Nephron progenitor cell (in vitro differentiated cells): ENCODE measurements at places on chromosomes 7 and 10.

DNA sequence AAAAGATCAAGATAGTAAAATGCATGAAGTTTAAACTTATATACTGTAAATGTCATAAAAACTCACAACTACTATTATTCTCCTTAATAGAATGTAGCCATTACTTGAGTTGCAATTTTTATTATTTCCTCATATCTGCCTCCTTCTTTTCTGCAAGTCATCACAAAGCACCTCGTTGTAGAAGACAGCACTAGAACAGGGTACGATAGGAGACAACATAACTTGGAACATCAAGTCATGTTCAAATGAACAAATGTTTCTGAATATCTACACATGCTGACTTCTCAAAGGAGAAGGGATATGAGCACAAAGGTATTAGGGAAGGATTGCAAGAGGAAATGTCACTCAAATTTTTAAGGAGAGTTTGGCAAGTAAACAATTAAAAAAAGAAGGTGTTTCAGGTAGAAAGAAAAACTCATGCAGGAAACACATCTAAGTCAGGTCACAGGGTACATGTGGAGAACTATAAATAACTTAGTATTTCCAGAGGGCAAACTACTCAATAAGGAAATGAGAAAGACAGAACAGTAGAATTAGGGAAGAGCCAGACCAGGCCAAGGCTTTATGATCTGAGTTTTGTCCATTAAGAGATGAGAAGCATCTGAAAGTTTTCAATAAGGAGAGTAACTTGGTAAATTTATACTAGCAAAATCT lies 186.7 kb downstream of the CRPPA start:
- DNase-seq: no peak

GRCh38 chr7:128755819-128756476 lies 16.8 kb downstream of the CALU start:
- no peak for DNase-seq

DNA sequence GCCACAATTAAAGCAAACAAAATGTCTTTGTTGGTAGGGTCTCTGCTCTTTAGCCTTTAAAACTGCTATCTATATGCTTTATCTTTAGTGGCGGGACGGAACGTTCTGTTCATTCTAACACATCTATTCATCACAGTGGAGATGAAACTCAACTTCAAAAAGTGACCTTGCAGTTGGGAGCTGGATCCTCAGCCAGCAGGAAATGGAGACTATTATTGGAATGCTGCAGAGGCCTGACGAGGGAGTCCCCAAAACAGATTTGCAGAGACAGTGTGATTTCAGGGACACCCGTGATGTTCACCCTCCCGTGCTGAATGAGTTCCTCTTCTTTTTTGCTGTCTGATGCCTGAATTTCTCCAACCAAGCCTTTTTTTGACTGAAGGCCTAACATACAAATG lies 306.0 kb upstream of the SHH start:
- no peak for DNase-seq

GRCh38 chr7:152355474-152356057 lies 80.2 kb downstream of the KMT2C start:
- DNase-seq: no peak

- no peak for DNase-seq
Measured at GRCh38 chr10:5683065-5683464, 1.6 kb upstream of the TASOR2 start.

DNA sequence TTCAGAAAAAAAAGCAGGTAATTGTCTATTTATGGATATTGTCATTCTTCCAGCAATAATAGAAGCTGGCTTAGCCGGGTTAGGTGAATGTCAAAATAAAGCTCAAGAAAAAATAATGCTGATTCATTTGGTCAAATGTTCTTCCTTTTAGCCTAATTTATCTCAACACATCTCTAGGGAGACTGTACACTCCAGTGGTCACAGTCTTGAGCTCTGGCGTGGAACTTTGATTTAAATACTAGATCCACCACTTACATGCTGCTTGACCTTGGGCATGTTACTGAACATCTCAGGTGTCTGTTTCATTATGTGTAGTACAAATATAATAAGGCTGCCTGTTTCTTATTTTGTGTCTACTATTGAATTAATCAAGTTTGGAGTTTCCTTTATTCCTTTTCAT lies 22.0 kb downstream of the PRTFDC1 start:
- DNase-seq: no peak

- peak; percentile 8 for DNase-seq
Measured at GRCh38 chr10:71075086-71075758, 137.1 kb upstream of the UNC5B start.

DNA sequence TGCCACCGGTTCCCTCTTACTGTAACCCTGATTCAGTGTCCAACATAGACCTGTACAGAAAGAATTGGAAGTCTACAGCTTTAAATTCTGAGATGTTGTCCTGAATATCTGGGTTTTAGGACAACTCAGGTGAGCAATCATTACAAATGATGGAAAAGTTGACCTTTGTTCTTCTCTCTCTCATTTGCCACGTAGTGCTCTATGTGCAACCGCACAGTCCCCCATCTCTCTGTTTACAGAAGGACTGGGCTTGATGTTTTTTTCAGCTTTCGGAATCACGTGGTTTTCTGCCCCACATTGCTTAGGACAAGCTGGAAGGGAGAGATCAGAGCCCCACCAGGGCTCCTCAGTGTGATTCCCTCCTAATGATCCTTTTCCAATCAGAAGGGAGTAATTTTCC lies 22.2 kb downstream of the NEUROD6 start:
- DNase-seq: no peak

- DNase-seq: peak; percentile 35
Measured at GRCh38 chr10:132447446-132448247, 50.6 kb downstream of the PWWP2B start.

- DNase-seq: no peak
Measured at GRCh38 chr10:114962441-114962840, 24.4 kb downstream of the TRUB1 start.

GRCh38 chr10:77560471-77560870 lies 77.1 kb downstream of the KCNMA1 start:
- DNase-seq: no peak

- DNase-seq: no peak
Measured at GRCh38 chr10:79406683-79407422, 38.6 kb downstream of the ZCCHC24 start.

- DNase-seq: no peak
Measured at GRCh38 chr7:78703391-78703790, 750.1 kb downstream of the MAGI2 start.

DNA sequence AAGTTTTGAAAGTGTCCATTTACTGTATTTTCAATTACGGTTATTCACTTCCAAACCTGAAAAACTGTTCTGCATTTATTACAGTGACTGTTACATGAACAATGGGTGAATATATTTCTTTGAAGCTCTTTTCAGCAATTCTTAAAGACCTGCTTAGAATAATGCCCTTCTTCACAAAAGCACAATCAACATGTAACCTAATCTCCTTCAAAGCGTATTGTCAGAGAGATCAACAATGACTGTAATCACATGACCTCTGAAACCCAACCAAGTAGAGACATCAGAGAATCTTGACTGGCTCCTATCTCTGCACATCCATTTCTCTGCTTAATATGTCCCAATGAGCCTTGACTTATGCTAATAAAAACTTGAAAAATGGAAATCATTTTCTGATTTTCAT lies 126.7 kb downstream of the NRCAM start:
- DNase-seq: no peak

DNA sequence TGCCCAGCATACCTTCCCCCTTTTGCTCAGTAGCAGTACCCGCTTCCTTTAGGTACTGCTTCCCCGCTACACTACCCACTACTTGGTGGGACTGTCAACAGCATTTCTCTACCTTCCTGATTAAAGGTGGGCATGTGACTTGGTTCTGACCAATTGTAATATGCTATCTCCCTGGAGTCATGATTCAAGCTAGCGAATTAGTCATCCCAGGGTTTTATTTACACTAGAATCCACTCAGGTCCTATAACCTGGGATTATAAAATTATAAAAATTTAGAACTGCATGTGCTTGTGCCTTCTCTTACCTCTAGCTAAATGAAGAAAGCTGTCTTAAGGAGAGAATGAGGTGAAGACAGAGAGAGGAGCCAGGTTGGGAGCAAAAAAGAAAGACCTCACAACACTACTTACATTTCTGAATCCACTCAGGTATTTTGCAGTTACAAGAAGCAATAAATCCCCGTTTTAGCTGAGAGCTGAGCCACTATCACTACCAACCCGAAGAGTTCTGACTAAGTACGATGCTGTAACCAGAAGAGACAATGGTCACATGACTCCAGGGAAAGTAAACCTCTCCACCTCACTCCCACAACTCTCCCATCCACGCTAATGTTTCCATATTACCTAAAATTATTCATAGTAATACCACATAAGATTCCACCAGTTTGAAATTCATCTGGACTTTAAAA lies 9.7 kb downstream of the GBX1 start:
- no peak for DNase-seq

DNA sequence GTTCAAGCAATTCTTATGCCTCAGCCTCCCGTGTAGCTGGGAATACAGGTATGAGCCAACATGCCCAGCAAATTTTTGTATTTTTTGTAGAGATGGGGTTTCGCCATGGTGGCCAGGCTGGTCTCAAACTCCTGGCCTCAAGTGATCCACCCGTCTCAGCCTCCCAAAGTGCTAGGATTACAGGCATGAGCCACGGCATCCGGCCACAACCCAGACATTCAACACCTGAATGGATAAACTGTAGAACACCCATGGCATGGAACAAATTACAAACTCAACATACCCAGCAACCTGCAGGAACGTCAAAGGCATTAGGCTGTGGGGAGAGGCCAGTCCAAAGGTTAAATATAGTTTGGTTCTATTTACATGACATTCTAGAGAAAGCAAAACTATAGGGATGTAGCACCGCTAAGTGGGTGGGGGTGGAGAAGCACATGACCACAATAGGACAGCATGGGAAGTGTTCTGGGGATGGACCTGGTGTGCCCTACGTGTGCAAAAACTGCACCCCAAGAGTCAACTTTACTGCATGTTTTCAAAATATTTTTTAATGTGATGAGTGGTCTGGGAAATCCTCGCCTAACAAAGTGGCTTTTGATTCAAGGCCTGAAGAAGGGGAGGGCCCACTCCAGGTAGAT lies 6.5 kb upstream of the PGAM2 start:
- DNase-seq: no peak

GRCh38 chr7:82154728-82155127 lies 288.8 kb downstream of the CACNA2D1 start:
- DNase-seq: no peak

- no peak for DNase-seq
Measured at GRCh38 chr10:89242840-89243568, 8.6 kb downstream of the LIPA start.

GRCh38 chr10:13049774-13050420 lies 48.4 kb upstream of the CCDC3 start:
- no peak for DNase-seq

GRCh38 chr7:1112109-1112508 lies 24.2 kb downstream of the GPER1 start:
- no peak for DNase-seq

GRCh38 chr7:100247152-100247757 lies 27.5 kb downstream of the PVRIG start:
- peak; percentile 56 for DNase-seq

DNA sequence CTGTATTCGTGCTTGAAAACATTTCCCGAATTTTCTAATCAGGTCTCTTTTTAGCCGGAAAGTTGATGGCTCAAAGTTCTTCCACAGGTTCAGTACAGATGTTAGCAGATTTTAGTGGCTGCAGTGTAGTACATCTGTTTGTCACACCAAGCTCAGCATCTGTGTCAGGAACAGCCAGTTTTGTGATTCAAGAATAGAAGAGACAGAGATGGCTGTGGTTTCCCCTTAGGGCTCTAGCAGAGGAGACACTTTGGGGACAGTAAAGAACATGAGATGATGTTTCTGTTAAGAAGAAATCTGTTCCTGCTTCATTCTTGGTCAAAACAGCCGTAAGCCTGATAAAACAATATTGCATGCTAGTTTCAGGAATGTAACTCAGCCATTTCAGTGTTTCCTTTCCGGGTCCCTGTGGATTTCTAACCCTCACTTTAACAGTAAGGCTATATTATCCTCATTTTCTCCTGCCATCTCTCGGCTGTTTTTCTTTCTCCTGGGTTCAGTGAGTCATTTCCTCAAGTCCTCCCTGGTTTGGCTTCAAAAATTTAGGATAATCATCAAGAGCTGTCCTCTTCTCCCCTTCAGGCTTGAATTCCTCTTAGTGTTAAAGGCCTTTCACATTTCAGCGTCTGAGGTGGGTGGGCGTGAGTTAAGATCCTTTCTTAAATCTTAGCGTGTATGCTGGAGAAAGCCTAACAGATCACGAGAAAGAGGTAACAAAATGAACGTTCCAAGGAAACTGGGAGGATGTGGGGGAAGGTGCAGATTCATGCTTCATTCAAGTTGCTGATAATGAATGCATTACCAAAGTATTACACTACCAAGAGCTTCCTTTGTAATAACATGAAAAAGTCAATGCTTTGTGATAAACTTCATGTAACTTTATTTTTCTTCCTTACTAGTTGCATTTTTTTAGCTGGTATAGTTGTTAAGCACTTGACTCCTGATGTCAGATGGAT lies 37.1 kb upstream of the BICC1 start:
- DNase-seq: no peak

GRCh38 chr10:133253361-133253955 lies 15.8 kb downstream of the VENTX start:
- no peak for DNase-seq

- no peak for DNase-seq
Measured at GRCh38 chr10:88413412-88413811, 169.7 kb downstream of the RNLS start.

- DNase-seq: no peak
Measured at GRCh38 chr10:3886641-3887251, 101.7 kb upstream of the KLF6 start.

GRCh38 chr7:47670729-47671128 lies 88.8 kb upstream of the TNS3 start:
- no peak for DNase-seq

DNA sequence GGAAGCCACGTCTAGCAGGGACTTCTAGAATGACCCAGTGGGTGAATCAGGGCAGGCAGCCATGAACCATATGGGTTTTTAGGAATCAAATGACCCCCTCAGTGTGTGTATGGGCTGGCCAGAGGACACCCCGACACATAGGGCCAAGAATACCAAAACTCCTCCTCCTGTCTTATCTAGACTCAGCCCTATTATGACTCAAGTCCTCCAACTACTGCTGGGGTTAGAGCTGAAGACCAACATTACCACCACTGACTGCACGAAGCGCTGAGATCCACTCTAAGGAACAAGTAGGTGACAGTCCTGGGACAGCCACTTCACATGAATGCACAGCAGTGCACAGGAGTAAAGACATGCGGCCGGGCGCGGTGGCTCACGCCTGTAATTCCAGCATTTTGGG lies 11.5 kb upstream of the SVOPL start:
- DNase-seq: no peak
